ENCODE measurements at places on chromosomes 16 and 17.

DNA sequence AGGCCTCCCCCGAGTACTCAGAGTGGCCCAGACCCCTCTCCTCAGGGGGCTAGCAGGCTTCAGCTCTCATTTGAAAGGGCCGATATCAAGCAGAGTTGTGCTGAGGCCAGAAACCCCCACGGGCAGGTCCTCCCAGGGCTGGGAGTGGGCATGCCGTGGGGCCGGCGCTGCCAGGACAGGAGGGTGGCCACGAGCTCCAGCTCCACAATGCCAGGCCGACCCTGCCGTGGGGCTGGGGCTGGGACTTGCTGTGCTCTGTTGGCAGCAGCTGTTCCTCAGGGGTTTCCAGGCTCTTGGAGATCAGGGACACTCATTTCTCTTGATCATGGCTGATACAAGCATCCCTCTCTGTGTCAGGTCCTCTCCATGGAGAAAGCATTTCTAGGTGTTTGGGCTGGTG lies 3.2 kb upstream of the NPB start:
- DNase-seq = no peak

- no peak for DNase-seq
These were observed 11.9 kb downstream of the TBX2 start for GRCh38 chr17:61411261-61412142.

DNA sequence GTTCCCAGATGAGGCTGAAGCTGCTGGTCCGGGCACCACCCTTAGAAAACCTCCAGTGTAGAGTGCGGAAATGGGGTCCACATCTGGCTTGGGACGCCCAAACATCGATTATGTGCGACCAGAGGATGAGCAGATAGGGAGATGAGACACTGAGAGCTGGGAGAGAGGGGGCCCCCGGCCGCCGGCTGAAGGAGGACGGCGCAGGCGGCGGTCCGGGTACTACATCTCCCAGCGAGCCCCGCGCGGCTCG lies 182 bp upstream of the SPECC1 start:
- DNase-seq = no peak

GRCh38 chr17:64658931-64659330 lies 3.2 kb downstream of the SMURF2 start:
- DNase-seq = no peak

- DNase-seq = no peak
These were observed 3.7 kb upstream of the ABCA9 start for GRCh38 chr17:69064476-69064875.

DNA sequence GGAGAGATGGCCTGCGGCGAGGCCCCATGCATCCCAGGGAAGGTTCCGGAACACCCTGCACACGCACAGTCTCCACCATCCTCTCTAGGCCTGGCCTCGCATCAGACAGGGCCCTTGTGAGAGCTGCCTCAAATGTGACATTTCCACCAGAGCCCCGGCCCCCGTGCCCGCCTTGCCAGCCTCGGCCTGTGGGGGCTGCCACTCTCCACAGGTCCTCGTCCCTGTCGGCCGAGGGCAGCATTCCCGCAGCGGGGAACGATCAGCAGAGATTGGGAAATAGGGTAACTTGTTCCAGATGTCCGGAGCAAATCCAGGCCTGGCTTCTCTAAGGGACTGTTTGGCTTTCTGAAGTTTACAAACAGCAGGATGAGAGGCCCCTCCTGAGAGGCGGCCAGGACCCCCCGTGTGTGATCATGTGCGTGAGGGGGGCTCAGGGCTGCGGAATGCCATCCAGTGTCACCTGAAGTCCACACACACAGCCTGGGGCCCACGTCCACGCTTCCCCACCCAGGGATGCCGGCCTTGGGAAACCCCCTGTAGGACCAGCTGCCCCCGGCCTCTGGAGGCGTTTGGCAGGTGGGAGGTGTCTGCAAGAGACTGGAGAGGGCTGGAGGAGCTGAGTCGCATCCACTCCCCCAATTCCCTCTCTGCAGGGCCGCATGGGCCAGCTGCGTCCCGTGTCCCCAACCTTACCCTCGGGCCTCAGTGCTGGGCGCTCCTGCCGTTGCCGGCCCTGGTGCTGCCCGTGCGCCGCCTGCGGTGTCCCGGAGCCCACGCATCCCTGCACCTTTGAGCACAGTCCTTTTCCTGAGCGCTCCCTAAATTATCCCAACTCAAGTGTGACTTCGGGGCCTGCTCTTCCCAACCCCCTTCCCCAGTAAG lies 70.4 kb downstream of the ZDHHC7 start:
- no peak for DNase-seq

DNA sequence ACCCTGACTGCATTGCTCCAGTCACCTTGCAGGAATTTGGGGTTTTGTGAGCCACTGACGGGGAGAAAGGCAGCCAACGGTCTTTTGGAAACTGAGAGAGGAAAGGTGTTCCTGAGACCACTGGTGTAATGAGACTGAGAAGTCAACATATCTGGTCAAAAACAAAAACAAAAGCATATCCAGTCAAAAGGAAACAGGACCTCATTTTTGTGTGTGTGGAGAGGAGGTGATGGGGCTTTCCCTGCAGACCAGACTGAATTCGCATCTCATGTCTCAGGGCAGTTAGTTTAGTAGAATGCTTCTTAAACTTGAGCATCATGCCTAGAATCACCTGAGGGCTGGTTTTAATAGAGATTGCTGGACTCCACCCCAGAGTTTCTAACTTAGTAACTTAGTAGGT lies 198.4 kb downstream of the COPRS start:
- no peak for DNase-seq

DNA sequence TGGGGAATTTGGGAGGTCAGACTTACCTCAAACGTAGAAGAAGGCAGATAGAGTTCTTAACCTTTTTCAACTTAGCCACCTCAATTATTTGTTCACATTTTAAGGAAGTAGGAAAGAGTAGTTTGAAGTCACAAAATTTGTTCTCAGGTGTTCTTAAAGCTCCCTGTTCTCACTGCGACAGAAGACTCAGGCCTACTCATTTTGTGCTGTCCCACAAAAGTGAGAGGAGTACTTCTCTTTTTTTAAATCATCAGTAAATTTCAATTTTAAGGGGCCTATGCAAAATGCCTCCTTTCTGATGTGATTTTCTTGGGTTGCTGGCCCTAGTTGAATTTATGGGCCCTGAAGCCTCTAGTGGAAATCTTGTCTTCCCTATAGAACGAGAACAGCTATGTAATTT lies 133.4 kb downstream of the MAP2K6 start:
- no peak for DNase-seq

GRCh38 chr17:53807286-53807685 lies 15.4 kb upstream of the KIF2B start:
- DNase-seq = no peak

DNA sequence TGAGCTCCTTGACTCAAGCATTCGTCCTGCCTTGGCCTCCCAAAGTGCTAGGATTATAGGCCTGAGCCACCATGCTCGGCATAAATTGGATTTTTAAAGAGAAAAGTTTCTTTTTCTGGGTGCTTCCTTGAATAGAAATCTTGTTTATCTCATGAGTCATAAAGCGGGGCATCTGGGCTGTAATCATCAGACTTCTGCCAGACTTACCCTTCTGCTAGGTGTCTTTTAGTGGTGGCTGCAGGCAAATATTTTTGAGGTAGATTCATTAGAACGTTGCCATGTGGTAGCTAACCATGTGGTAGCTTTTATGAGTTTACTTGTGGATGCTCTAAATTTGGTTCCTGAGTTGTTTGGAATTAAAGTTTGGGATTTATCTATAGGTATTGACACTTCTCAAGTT lies 13.4 kb downstream of the PGS1 start:
- DNase-seq = no peak

GRCh38 chr16:10226141-10226986 lies 44.1 kb upstream of the GRIN2A start:
- DNase-seq = no peak

- DNase-seq = no peak
These were observed 13.6 kb downstream of the HSD11B2 start for GRCh38 chr16:67444259-67445125.

DNA sequence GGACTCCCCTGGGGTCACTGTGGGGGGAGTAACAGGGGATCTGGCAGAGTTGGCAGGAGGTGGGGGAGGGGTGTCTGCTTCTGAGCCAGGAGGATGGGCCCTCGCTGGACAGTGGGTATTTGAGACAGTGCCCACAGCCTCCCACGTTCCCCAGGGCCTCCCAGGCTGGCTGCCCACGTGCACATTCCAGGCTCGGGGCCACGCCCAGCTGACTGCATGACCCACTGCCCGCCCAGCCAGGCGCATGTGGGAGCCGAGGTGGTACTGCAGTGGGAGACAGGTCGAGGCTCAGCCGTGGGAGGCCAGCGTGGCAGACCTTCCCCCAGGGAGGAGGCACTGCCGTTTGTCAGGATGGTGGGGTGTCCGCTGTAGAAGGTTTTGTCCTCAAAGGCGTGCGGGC lies 38.8 kb downstream of the BAHCC1 start:
- no peak for DNase-seq

DNA sequence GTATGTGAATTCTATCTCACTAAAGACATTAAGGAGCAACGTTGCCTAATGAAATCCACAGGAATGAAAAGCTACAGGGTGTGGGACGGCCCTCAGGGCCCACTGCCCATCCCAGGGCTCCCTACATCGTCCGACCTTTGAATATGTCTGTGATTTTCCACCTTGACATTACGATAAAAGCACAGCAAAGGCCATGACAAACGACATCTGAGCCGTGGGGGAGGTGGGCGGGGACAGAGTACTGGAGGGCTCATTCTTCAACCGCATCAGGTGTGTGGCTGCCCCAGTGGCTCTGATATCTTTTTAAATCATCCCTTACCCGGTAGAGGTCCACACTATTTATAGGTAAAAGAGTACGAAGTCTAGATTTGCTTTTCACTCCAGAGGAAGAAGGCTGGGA lies 35.1 kb downstream of the LMF1 start:
- no peak for DNase-seq

GRCh38 chr17:49548051-49548505 lies 27.6 kb upstream of the NXPH3 start:
- DNase-seq = no peak

DNA sequence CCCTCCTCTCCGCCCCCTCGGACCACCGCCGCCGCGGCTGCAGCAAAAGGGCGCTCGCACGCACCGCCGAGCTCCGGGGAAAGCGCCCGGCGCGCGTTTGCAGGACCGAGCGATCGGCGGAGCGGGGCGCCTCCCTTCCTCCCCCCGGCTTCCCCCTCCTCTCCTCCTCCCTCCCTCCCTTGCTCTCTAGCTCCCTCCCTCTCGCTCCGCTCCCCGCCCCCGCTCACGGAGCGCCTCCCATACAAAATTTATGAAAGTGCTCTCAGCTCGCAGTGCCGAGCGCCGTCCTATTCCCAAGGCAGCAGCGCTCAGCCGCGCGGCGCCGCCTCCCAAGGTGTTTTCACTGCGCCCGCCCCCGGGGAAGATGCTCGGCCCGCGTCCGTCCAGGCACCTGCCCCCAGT lies at the start of gene RTN4RL1:
TSS of gene RTN4RL1 (minus strand) at position 115 of the 402 bp plus-strand sequence. CDS start 469 bp downstream, outside the sequence.
- peak; percentile 89 for DNase-seq

DNA sequence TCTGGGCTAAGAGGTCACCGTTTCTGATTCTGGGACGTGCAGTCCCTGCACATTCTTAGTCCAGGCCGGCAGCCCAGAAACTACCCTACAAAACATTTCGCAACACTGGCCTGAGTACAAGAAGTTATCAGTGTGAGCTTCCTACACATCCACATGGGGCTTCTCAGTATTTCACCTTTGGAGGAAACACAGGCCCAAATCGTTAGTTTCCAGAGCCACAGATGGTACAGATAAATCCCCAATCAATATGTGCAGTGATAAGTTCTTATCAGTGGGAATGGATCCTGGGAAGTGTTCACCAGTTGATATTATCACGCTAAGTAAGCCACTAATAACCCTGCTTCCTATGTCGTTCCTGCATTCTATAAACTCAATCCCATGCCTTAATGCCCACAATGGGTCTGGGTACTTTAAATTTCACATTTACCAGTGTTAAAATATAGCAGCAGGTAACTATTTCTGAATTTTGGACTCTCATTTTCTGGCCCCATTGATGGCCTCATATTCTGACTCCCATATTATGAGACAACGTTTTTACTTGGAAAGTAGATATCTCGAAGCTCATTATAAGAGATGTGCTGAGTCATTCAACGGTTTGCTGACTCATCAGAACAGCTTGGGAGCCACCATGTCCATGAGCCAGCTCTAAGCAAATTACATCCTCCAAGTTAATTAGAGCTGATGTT lies 370.2 kb upstream of the MAF start:
- no peak for DNase-seq

DNA sequence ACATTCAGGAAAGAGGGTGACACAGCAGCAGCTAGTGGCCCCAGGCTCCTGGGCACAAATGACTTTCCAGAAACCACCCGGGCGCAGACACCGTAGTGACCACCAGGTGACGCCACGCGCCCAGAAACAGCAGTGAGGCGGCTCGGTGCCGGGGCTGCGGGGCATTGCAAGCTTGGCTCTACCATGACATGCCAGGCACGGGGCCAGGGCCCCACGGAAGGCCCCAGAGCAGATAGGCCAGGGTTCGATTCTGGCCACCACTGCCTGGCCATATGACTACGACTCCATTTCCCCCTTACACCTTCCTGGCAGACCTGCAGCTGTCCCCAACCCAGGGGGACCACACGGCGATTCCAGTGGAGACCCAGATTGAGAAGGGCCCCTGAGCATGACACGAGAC lies 6.7 kb downstream of the RHBDF1 start:
- peak; percentile 84 for DNase-seq

- DNase-seq = no peak
These were observed 32.8 kb downstream of the DRC3 start for GRCh38 chr17:18005496-18005895.

GRCh38 chr17:80753685-80754345 lies 209.2 kb downstream of the RPTOR start:
- no peak for DNase-seq

GRCh38 chr17:82632451-82632850 lies 15.8 kb downstream of the WDR45B start:
- DNase-seq = no peak

DNA sequence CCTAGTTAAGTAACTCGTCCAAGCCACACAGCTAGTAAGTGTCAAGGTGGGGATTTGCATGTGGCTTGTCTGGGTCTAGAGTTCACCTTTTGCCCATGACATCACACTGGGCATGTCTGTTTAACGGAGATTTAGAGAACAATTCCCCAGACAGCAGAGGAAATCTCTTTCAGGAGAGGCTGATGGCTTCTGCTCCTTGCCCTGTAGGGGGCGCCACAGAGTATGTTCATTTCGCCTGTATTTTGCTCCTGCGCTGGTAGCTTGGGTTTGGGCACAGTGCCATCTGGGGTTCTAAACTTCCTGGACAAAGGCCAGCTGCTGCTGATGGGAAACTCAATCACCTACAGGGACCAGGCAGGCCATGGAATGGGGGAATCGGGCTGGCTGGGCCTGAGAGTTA lies 20.4 kb downstream of the OTOA start:
- peak; percentile 27 for DNase-seq

- no peak for DNase-seq
These were observed 34.3 kb downstream of the VPS35L start for GRCh38 chr16:19589771-19590302.

- peak; percentile 71 for DNase-seq
These were observed 532 bp downstream of the DHX40 start for GRCh38 chr17:59565959-59566324.

DNA sequence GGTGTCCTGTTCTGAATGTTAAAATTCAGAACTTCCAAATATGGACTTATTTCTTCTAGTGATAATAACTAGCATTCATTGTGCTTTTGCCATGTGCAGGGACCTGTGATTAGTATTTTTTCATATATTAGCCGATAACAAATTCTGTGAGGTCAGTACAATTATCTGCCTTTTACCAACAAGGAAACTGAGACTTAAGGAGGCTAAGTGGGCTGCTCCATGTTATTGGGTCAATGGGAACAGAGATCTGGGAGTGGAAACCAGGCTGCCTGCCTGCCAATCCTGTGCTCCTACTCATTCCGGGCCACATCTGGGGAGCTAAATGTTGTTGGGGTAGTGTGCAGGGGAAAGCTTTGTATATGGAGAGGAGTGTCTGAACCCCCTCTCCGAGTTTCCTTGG lies 3.7 kb downstream of the TMEM106A start:
- no peak for DNase-seq
